ENCODE measurements at places on chromosomes 6 and 20.

DNA sequence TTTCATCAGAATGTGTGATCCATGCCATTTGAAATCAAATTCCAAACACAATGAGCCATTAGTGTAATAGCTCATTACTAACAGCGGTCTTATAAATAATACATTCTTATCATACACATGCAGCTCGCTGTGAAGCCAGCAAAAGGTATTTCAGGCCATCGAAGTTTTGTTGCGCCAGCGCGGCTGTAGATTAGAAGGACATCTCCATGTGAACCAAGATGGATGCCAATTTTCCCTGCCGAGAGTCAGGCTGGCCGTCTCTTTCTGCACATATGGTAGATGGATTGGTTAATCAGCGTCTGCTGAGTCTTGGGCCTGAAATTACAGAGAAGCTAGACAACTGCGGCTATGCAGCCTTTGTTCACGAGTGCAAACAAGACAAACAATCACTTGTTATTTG, 44.1 kb downstream of the CFAP61 start:
- DNase-seq, result no peak

GRCh38 chr6:46243754-46244153, 73.0 kb upstream of the ENPP5 start:
- no peak for DNase-seq

DNA sequence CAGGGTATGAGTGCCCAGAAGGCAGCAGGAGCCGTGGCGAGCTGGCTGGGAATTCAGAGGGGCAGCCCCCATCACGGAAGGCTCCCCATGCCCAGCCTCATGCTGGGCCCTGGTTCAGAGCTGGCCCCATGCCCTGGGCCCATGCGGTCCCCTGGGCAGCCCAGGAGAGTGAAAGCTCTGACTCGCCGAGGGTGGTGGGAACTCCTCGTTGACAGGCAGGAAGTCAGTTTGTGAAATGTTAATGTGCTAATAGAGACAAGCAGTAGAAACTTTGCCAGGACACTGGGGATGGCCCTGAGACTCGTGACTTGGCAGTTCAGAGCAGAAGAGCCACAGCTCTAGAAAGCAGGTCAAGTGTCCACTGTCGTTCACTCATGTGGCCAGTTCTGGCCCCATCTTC, 353.0 kb downstream of the TAF4 start:
- no peak for DNase-seq

DNA sequence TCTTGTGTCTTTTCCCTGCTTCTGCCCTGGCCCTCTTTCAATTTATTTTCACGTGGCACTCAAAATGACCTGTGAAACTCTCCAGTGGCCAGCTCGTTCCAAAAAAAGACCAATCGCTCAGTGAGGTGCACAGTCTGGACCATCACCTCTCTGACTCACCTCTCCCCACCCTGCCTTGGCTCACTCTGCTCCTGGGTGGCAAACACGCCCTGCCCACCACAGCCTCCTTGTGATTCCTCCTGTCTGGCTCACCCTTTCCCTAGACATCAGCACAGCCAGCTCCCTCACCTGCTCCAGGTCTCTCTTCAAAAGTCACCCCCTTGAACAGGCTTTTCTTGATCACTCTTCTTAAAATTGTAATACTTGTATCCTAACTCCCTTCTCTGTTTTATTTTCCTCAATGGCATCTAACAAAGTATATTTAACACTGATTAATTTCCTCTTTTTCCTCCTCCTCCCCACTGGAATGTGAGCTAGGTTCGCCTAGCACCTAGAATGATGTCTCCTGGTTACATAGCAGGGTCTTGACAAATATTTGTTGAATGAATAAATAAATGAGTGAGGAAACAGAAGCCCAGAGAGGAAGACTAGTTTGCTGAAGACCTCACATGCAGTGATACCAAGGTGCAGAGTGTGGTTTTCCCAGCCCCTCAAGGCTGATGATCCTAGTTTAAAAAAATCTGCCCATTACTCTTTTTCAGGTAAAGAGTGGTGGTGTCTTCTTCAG, 109.0 kb downstream of the GJA10 start:
- DNase-seq, result no peak

- no peak for DNase-seq
These were observed 103.0 kb downstream of the ZNF217 start for GRCh38 chr20:53490620-53491019.

GRCh38 chr6:39029156-39030011, 19.2 kb upstream of the GLP1R start:
- no peak for DNase-seq

GRCh38 chr6:4272996-4273395, 137.6 kb upstream of the ECI2 start:
- no peak for DNase-seq

DNA sequence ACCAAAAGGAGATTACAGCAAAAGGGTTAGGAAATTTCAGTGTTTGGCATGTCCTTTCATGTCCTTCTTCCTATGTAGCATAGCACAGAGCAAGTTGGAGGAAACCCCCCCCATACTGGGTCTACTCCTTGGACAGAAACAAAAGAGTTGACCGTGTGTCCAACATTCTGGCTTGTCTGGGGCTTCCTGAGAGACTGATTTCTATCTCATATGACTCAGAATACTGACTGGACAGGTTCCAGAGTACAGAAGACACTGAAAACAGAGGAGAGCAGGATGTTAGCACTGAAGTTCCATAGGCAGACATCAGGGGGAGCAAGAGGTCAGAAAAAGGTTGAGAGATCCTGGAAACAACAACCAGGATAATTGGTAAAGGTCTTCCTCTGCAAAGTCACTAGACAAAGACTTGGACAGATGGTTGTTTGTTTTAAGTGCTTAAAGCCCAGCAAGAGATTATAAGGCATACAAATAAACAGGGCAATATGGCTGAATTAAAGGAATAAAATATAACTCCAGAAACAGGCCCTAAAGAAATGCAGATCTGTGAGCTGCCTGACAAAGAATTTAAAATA, 48.4 kb downstream of the USP49 start:
- peak; percentile 88 for DNase-seq

DNA sequence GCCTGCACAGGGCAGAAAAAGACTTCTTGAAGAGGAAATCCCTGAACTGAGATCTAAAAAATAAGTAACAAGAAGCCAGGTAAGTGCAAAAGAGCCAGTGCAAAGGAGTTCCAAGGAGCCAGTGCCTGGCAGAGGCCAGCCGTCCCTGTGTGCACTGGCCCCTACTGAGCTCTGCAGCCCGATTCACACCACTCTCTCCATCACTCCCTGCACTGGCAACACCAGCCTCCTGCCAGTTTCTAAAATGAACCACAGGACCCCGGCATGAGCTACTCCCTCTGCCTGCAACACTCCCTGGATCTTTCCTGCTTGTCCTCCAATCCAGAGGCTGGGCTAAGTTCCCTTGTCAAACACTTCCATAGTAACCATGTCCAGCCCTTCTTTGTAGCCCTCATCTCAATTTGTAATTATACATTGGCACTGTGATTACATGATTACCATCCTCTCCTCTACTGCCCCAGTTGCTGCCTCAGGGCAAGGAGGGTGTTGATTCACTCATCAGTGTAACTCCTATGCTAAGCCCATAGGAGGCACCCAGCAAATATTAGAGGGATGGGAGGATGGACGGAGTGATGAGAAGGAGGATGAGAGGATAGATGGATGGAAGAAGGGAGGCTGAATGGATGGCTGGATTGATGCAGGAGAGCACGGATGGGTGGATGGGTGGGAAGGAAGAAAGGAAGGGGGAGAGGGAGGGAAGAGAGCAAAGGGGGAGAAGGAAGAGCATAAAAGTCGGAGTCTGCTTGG, 49.3 kb downstream of the SIRPA start:
- DNase-seq, result no peak

DNA sequence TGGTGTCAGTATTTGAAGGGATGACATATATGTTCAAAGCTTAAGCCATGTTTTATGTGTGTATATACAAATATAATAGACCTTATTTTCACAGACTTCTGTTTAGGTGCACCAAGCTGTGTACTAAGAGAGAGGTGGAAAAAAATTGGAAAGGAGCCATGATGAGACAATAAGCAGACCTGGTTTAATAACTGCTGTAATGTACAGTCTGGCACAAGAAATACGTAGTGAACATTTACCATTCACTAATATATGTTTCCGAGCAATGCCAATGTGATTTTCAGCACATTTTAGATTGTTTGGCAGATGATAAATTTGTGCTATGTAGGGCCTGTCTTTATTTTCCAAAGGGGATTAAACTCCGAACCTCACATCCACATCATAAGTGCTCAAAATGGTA, 116.3 kb downstream of the KHDC1L start:
- peak; percentile 53 for DNase-seq

DNA sequence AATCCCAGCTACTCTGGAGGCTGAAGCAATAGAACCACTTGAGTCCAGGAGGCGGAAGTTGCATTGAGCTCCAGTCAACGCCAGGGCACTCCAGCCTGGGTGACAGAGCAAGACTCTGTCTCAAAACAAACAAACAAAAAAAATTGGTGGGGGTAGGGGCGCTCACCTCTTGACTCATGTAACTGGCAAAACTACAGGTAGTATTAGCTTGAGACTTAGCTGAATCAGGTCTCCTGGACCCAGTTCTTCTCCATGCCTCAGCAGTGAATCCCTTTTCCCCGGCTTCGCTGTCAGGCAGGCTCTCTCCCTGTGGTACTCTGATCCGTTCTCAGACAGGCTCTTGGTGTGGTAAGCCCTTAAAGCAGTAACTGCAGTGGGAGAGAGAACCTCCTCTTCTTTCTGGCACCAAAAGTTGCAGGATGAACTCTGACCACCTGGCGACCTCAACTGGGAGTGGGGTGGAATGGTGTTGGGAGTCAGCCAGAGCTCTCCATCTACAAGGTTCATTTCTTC, 12.9 kb downstream of the SLC9A8 start:
- no peak for DNase-seq

DNA sequence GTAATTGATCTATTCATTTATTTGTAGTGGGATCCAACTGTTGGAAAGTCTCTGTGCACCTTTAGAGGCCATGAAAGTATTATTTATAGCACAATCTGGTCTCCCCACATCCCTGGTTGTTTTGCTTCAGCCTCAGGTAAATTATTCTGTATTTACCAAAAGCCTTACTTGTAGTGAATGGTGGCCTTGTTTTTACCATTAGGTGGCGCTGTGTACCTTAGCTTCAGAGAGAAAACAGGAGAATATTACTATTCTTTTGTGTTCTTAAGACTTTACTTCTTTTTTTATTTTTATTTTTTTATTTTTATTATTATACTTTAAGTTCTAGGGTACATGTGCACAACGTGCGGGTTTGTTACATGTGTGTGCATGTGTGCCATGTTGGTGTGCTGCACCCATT, 23.7 kb downstream of the PEX7 start:
- peak; percentile 11 for DNase-seq

DNA sequence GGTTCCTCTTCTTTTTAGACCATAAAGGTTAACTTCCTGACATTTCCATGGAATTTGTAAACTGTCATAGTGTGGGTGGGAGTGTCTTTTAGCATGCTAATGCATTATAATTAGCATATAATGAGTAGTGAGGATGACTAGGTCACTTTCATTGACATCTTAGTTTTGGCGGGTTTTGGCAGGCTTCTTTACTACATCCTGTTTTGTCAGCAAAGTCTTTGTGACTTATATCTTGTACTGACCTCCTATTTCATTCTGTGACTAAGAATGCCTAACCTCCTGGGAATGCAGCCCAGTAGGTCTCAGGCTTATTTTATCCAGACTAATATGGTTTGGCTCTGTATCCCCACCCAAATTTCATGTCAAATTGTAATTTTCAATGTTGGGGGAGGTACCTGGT, 149.6 kb upstream of the SYNCRIP start:
- no peak for DNase-seq

DNA sequence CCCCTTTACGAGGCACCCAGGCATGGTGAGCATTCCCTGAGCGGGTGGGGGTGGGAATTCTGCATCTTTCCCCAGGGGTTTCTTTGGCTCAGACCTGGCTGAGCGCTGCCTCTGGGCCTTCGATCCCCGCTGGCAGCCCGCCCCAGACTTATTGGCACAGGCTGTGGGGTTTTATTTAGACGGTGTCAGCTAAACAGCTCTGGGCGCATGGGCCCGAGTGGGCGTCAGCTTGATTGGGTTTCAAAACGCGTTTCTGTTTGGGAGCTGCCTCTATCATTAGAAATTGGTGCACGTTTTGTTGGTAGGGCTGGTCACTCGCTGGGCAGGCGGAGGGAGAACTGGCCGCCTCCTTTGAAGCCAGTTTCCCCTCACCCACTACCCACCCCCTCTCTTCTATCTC, 21.0 kb downstream of the PMEPA1 start:
- no peak for DNase-seq

GRCh38 chr6:75711173-75711572, 37.9 kb upstream of the MYO6 start:
- DNase-seq, result no peak

GRCh38 chr20:50445354-50446151, 64.6 kb upstream of the PTPN1 start:
- DNase-seq, result no peak

GRCh38 chr6:66900133-66901083, 1193.4 kb upstream of the EYS start:
- DNase-seq, result no peak

- DNase-seq, result no peak
These were observed 2.7 kb downstream of the SLC17A2 start for GRCh38 chr6:25927756-25928216.

- DNase-seq, result no peak
These were observed 197.7 kb upstream of the PREP start for GRCh38 chr6:105600336-105601260.

GRCh38 chr6:15986027-15986629, 142.8 kb upstream of the MYLIP start:
- no peak for DNase-seq

GRCh38 chr6:55913228-55914195, 38.1 kb upstream of the BMP5 start:
- no peak for DNase-seq

DNA sequence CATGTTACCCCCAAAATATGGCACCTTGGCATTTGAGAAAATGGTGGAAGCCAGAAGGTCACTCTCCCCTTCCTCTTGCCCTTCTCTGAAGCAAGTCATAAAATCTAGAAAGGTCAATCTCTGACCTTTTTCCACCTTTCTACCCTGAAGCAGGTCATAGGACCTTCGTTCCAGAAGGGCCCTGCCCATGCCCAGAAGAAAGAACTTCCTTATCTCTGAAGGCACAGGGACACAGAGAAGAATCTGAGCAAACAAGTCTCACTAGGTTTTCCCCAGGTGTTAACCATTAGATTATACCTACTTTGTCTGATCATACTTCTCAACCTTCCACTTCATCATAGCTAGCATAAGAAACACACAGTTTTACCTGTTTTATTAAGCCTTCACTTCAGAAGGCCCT, 42.5 kb downstream of the SMPDL3A start:
- no peak for DNase-seq

- no peak for DNase-seq
These were observed 279.1 kb downstream of the PRL start for GRCh38 chr6:22017766-22018165.

- peak; percentile 90 for DNase-seq
These were observed at the start of the genes ARFRP1 and ZGPAT for GRCh38 chr20:63707558-63708300. TSS of gene ARFRP1 (minus strand) at chr20:63707976. CDS start at chr20:63707091, 885 bp downstream. TSS of gene ZGPAT (plus strand) at chr20:63708039. CDS start at chr20:63708581, 542 bp downstream.

DNA sequence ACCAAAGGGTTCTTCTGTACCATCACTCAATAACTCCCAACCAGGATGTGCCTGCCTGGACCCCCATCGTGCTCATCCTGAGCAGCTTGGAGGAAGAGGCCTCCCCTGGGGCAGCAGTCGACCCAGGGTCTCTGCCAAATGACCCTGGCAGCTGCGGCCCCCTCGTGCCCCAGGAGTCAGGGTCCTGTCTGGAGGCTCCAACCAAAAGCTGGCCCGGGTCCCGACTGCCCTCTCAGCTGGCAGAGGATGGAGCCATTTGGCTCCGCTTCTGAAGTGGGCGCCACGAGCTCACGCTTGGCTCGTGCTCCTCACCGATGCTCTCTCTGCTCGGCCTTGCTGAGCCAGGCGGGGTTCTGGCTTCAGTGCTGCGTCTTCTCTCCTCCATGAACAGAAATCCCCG, 56.8 kb downstream of the TFAP2C start:
- DNase-seq, result no peak

GRCh38 chr20:50360218-50360672, 149.9 kb upstream of the PTPN1 start:
- DNase-seq, result no peak

- DNase-seq, result no peak
These were observed 100.7 kb downstream of the FOXO3 start for GRCh38 chr6:108661430-108661829.
